ENCODE measurements at places on chromosomes 2 and 18.
A peak's percentile ranks its signal among the peaks of the same experiment; 100 is the strongest.

GRCh38 chr2:177332026-177332991, 60.3 kb upstream of the AGPS start:
- no peak for DNase-seq

DNA sequence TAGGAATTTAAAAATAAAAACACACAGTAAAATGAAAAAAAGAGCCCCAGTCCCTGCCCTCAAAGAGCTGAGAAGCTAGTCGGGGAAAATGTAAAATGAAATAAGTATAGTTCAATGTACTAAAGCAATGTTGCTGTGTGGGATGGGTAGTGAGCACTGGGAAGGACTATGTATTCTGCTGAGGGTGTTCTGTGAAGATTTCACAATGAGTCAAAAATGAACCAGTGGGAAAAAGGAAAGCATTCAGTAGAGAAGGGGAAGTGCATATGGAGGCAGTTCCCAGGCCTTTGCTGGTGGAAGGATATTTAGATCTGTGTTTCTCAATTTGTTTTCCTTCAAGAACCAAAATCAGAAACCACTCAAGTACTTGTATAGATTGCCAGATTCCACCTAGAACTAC, 1094.7 kb upstream of the KLHL29 start:
- DNase-seq = no peak

DNA sequence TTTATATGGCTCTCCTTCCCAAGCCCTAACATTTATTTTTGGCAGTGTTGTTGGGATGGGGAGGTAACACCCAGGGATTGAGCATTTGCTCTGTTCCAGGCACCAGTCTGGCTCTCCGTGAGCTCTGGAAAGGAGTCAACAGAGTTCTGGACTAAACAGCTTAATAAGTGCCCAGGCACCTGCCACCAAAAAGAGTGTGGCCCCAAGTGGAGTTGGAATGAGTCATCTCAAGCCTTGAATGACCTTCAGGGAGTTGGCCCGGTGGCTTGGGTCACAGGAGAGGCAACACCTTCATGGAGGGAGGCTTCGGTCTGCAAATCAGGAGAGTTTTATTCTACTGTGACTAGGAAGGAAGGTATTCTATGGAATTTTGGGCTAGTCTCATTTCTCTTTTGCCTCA, 203.2 kb downstream of the DLGAP1 start:
- no peak for DNase-seq

- DNase-seq = no peak
Observed at GRCh38 chr2:81249152-81249551, 944.6 kb upstream of the LRRTM1 start.

DNA sequence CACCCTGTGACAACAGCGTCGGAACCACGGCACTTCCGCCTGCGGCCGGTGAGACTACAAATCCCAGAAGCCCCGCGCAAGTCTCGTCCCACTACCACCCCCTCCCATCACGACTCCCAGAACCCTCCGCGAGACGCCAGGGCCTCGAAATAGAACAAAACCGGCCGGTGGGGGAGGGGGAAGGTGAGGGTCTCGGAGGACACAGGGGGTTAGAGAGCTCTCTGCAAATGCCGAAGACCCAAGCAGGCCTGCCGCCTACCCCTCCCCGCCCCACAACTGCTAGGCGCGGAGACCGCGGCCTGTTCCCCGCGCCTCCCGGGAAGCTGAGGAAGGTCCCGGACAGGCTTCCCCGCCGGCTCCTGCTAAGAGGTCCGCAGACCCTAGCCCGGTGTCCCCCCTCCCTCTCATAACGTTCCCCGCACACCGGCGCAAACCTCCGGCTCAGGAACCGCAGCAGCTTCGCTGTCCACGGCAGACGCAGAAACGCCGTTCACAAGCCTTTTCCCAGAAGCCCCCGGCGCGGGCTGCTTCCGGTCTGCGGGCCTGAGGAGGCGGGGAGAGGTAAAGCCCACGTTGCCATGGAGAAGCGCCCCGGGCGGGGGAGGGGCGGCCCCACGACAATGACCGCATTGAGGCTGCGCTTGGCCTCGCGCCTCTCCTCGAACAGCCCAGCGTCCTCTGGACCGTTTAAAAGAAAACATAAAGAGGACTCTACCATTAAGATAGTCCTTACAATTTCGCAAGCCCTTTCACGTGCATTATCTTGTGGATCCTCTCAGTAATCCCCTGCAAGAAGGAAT, at the start of gene ZNF24:
Gene ZNF24 (minus strand): TSS at position 485 of the 800 bp plus-strand sequence. CDS start 3,770 bp downstream, outside the sequence.
- peak; percentile 92 for DNase-seq

- no peak for DNase-seq
Observed at GRCh38 chr2:63034526-63034925, 16.1 kb upstream of the OTX1 start.

Measured in GM18507 (cell line).